Right cardiac atrium (tissue), 5 donors: ENCODE measurements at places on chromosomes 7 and 10. TPM values are rescaled to one million over a fixed set of nuclear protein-coding genes. Genes with fewer than 3 reads are reported as not detected.

GRCh38 chr7:16660702-16661464 lies 14.9 kb downstream of the BZW2 start:
- DNase-seq, result no peak

DNA sequence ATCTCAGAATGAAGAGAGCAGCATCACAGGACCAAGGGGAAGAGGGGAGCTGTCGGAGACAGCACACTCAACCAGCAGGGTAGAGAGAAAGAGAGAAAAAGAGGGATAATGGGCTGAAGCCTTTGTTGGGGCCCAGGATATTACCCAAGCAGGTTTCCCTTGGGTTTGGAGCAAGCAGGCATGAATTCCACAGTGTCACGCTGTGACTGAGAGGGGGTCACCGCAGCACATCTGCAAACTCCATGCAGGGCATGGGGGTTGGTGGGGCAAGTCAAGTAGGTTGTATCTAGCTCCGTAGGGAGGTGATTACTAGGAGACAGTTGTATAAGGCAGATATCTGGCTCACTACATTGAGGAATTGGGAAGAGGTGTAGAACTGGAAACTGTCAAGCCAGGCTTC lies 42.2 kb upstream of the SEMA3E start:
- no peak for DNase-seq

DNA sequence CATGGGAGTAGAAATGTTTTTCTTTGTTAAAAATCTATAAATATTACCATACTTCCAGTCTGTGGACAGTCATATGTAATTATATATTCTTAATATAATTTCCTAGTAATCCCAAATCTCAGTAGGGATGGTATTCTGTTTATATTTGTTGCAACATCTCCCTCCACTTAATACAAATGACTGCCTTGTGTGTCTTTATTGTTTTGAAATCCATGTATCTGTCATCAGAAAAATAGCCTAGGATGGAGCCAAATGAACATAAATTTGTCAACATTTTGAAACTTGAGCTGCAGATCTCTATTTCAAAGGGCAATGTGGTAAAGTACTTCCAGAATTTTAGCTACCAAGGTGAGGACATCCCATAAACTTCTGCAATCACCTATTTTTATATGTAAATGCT lies 290.7 kb downstream of the TSPAN12 start:
- DNase-seq, result no peak

GRCh38 chr10:44818041-44818649 lies 93.0 kb upstream of the TMEM72 start:
- peak; percentile 39 for DNase-seq

Gene WEE2
- total RNA-seq, result not detected

Gene STAG3
- total RNA-seq, result 1.1 TPM

GRCh38 chr10:29878492-29878891 lies 180.9 kb downstream of the JCAD start:
- no peak for DNase-seq

GRCh38 chr10:2925631-2926030 lies 141.7 kb upstream of the PFKP start:
- peak; percentile 86 for DNase-seq

DNA sequence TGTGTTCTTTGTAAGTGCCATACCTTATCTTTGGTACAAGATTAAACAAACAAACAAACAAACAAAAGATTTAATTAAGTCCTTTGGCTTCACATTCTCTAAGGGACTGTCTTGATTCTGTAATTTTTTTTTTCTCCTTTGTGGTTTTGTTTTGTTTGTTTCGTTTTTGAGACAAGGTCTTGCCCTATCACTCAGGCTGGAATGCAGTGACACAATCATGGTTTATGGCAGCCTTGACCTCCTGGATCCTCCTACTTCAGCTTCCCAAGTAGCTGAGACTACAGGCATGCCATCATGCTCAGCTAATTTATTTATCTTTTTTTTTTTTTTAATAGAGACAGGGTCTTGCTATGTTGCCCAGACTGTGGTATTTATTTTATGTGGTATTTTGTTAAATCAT lies 165.8 kb downstream of the LRRC4 start:
- no peak for DNase-seq

Gene PROSER2
- total RNA-seq, result 2.2 TPM

GRCh38 chr10:57579926-57580325 lies 687.8 kb downstream of the IPMK start:
- DNase-seq, result no peak

Gene PDK4
- 842 TPM for total RNA-seq

DNA sequence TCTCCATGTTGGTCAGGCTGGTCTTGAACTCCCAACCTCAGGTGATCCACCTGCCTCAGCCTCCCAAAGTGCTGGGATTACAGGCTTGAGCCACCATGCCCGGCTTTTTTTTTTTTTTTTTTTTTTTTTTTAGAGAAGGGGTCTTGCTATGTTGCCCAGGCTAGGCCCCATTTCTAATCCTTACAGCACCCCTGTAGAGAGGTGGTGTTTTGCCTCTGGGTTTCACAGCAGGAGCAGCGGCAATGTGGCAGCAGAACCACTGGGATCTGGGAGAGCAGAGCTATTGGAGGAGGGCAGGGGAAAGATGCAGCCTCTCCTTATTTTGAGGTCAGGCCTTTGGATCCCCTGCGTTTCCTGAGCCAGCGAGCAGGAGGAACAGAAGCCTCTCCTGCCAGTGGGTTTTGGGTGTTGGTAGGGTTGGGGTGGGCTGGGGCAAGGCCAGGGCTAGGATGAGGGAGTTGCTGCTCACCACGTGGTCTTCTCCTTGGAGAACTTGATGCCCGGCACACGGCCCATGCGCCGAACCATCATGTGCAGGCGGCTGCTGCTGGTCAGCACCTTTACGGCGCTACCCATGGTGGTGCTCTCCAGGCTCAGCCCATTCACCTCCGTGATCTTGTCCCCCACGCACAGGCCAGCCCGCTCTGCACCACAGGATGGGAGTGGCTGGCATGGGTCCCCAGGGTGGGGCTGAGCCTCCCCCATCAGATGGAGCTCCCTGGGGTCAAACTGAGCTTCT lies 7.8 kb downstream of the PDZD7 start:
- DNase-seq, result no peak

Gene CCDC172
- total RNA-seq, result not detected

DNA sequence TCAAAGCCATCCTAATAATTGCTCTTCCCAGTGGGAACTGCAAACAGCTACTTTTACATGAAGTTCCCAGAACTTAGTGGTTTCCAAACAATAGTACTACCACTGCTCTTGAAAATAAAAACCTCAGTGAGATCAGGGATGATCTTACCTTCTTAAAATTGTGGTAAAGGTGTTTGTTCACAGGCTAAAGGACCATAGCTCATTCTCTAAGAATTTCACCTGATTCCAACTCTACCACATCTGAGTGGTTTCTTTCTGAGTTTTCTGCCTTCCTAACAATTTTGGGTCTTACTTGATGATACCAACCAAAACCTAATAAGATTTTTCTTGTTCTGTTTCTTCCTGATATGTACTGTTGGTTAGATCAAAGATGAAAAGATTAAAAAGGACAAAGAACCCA lies 45.6 kb upstream of the AGBL3 start:
- DNase-seq, result no peak

DNA sequence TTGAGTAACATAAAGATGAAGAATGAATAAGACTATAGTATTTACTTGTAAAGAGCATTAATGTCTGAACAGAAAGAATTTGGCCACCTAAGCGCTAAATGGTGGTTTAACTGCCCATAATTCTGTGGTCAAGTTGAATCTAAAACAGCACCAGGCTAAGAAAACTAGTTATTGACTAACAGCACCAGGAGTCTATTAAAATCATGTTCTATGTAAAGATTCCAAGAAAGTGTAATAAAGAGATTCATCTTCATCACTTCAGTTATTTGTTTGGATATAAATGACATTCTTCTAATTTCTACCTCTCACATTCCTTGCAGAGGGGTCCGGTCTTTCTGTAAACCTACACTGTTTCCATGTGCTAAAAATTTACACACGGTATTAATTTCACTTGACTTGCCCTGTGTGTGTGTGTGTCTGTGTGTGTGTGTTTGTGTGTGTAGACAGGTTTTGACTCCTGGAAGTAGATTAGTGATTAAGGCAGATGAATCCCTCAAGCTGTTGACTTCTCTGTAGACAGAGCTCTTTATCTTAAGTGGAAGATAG lies 84.4 kb downstream of the KLF6 start:
- DNase-seq, result no peak

DNA sequence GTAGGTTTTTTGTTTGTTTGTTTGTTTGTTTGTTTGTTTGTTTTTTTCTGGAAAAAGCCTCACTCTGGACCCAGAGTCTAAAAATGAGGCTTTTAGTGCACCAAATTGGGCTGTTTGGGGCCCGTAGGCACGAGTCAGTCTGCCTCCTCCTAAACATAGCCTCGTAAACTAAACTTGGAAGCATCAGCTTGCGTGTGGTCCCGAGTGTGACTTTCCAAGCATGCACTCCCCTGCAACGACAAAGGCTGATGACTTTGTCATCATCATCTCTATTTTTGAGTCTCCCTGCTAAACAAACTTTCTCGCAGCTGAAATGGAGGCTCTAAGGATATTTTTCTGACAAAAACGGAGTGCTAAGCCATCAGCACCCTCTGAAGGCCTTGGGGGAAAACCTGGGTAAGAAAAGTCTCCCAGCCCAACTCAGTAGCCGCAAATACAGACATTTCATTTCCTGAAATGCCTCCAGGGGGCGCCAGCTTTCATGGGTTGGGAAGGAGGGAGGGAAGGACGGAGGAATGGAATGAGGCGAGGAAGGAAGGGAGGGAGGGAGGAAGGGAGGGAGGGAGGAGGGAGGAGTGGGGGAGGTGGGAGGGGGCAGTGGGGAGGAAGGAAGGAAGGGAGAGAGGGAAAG lies 245.9 kb downstream of the KCNMA1 start:
- DNase-seq, result peak; percentile 86

Gene AKR1C4
- not detected for total RNA-seq

- DNase-seq, result no peak
Observed at GRCh38 chr10:61921143-61921542, 19.6 kb downstream of the ARID5B start.

Gene PITX3
- 0.82 TPM for total RNA-seq

Gene TMEM213
- not detected for total RNA-seq

Gene CCDC6
- total RNA-seq, result 21.3 TPM

Gene GNGT1
- total RNA-seq, result not detected

Gene OR2A12
- total RNA-seq, result not detected

Gene MMD2
- not detected for total RNA-seq

Gene LDB3
- 914 TPM for total RNA-seq

DNA sequence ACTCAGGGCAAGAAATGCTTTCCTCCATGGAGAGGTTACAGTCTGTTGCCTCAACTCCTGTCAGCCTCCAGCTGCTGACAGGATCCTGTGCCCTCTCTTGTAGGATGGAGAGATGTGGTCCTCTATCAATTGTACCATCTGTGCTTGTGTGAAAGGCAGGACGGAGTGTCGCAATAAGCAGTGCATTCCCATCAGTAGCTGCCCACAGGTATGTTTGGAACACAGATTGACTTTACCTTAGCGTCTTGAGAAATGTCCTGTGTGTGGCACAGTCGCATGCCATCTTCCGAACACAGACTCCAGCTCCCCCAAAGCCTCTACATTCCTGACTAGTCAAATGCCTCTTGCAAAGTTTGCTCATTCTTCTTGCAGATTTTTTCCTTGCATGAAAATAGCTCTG lies 152.6 kb downstream of the BMPER start:
- DNase-seq, result no peak

DNA sequence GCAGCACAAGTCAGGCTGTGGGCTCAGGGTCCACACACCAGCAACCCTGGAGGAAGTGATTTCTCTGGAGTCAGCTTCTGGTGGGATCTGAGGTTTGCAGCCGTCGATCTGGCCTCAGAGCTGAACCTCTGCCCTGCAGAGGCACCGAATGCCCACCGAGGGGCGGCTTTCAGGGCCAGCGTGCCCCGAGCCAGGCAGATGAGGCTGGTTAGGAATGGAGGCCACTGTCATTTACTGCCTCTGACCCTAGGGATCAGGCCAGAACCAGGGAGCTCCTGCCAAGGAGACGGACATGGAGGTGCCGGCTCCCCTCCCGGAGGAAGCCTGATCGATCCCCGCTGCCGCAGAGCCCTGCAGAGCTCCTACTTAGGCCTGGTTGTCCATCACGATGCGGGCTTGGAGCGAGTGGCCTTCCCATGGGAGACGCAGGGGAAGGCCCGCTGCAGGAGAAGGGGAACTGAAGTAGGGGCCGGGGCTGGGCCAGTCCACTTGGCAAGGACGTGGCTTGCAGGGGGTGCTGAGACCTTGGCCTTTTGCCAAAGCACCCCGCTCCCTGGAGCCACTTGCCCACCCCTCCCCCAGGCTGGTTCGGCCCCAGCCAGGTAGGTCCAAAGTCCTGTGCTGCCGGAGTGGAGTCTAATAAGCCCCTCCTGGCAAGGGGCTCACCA lies 19.6 kb upstream of the ELFN1 start:
- DNase-seq, result no peak

GRCh38 chr10:30596013-30596412 lies 33.5 kb downstream of the LYZL2 start:
- DNase-seq, result no peak

Gene CROT
- 13.3 TPM for total RNA-seq

GRCh38 chr10:88115968-88116367 lies 252.5 kb downstream of the PTEN start:
- no peak for DNase-seq

Gene ADCY1
- total RNA-seq, result 4.8 TPM

DNA sequence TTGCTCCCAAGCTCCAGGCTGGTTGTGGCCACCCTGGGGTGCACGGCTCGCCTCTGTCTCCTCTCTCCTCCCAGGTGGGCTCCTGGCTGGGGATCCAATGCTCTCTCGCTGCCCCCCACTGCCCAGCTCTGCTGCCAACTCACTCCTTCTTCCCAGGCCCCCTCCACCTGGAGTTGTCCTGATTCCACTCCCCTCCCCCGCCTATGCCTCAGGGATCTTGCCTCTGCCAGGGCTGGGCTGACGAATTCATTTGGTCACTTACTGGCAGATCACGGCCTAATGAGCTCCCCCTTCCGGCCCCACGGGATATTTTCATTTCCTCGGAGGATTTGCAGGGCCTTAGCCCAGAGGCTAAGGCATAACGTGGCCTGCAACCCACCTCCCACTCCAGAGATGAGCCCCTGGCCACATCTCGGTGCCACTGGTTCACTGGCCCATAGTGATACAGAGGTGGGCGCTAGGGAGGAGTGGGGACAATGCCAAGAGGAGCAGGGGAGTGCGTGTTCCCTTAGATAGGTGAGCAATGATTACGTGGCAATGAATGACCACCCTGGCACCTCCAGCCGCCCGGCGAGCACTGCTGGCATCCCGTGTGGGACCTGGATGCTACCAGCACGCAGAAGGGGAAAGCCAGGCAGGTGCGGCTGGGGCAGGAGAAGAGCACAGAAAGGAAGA lies 344.6 kb upstream of the SHH start:
- no peak for DNase-seq

DNA sequence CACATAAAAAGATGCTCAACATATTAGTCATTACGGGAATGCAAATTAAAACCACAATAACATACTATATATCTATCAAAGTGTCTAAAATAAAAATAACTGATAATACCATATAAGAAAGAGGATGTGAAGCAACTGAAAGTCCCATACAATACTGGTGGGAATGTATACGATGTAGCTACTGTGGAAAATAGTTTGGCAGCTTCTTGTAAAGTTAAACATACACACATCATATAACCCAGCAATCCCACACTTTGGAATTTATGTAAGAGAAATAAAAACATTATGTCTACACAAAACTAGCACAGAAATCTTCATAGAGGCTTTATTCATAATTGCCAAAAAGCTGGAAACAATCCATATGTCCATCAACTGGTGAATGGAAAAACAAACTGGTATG lies 10.5 kb upstream of the COMMD3 start:
- no peak for DNase-seq

- DNase-seq, result no peak
Observed at GRCh38 chr7:156378806-156379205, 261.8 kb upstream of the RNF32 start.
